ENCODE measurements at places on chromosomes 1 and 21. TPM values are rescaled to one million over a fixed set of nuclear protein-coding genes. Genes with fewer than 3 reads are reported as not detected.

Gene CD52
- total RNA-seq, result 278 TPM

Gene CSMD2
- not detected for total RNA-seq

Gene CRYAA
- total RNA-seq, result not detected

Gene ELAPOR1
- 7.7 TPM for total RNA-seq

Gene PEAR1
- not detected for total RNA-seq

Gene TSTD1
- total RNA-seq, result 45.7 TPM

Gene FNDC7
- not detected for total RNA-seq

Gene KCNE2
- not detected for total RNA-seq

Gene F13B
- not detected for total RNA-seq

Gene NECTIN4
- total RNA-seq, result 0.16 TPM

Gene FUCA1
- 5.1 TPM for total RNA-seq

Gene TRIM67
- not detected for total RNA-seq

Gene RGS13
- total RNA-seq, result not detected

Gene FAM163A
- not detected for total RNA-seq

Gene SLAMF6
- total RNA-seq, result 46.8 TPM

Gene TCHHL1
- total RNA-seq, result not detected

Gene TRMT1L
- total RNA-seq, result 27.7 TPM

Gene HMGCS2
- not detected for total RNA-seq

Gene SLC44A5
- 0.28 TPM for total RNA-seq
